ENCODE measurements at places on chromosomes 1 and 21.

GRCh38 chr1:154741741-154742495 is 128.2 kb downstream of the KCNN3 start:
- peak; percentile 60 for DNase-seq

GRCh38 chr1:20483833-20484518 is 2.0 kb downstream of the CAMK2N1 start:
- DNase-seq: no peak

GRCh38 chr1:227420147-227420546 is 101.9 kb upstream of the CDC42BPA start:
- no peak for DNase-seq

- peak; percentile 21 for DNase-seq
These were observed 104.9 kb upstream of the SNX7 start for GRCh38 chr1:98556521-98557158.

DNA sequence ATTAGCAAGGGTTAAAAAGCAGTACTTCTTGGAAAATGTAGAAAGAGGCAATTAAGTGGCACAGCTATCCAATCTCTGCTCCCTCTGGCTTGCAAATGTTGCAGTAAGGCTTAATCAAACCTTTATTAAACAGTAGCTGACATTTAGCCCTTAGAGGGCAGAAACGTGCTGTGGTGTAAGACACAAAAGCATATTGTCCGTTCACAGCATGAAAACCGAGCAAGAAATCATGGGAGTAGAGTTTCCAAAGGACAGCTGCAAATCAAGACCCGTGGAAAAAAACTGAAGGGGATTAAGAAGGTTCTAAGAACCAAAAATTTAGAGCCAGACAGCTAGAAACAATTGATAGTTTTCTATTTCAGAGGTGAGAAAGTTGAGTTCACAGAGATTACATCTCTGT is 13.1 kb downstream of the ZP4 start:
- no peak for DNase-seq

GRCh38 chr1:225962440-225962975 is 21.5 kb upstream of the LEFTY2 start:
- no peak for DNase-seq

- DNase-seq: no peak
These were observed 76.6 kb downstream of the PLPP3 start for GRCh38 chr1:56502700-56503245.

DNA sequence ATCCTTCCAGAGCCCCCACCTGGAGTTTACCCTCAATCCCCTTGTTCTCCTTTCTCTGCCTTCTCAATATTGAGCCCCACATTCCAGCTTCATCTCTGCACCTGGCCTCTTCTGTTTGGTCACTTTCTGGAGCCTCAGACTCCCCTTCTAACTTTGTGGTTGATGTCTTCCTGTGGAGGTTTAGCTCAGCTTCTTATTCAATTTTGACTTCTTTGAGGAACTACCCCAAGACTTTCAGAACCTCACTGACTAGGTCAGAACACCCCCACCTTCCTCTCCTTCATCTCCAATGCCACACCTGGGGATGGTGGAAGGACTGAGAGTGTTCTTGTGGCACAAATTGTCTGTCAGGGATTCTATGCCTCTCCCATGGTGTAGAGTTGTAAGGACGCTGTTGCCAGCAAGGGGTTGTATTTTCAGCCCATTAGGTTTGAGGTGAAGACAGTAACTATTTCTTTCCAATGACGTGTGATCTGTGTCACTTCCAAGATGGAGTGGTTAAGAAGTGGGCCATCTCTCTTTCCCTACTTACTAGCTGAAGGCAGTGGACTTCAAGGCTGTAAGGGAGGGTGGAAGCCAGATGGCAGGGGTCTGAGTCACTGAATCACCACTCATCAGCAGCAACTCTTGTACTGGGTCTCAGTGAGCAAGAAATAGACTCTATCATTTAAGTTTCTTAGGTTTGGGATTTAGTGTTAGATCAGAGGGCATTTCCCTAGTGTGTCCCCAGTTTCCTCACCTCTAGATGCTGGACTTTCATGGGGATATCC is 80.6 kb downstream of the PAPPA2 start:
- no peak for DNase-seq

DNA sequence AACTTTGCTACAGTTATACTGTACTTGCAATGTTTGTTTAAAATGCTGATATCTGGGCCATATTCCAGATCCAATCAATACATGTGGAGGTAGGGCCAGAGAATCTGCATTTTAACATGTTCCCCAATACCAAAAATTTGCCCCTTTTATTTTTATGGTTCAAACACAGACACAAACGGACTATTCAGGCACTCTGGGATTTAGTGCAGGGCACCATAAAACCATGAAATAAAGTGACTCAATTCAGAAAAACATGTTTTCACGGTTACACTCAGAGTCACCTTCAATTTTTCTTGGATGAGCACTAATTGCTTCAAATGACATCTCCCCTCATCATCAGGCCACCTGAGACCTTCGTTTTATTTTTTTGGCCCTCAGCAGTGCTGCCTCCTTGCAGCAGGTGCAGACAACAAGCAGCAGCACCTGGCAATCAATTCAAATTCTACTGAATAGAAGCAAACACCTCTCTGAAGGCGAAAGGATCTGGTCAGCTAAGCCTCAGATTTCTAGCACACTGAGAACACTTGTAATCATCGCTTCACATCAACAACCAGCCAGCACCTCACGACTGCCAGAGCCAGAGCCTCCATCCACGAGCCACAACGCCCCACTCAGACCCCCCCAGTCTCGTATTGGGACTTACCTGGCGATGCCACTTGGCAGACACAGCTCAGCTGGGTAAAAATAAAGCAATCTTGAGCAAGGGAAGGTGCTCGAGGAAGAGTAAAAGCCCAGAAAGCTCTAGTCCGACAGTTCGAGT is 1.1 kb downstream of the ERO1B start:
- no peak for DNase-seq

DNA sequence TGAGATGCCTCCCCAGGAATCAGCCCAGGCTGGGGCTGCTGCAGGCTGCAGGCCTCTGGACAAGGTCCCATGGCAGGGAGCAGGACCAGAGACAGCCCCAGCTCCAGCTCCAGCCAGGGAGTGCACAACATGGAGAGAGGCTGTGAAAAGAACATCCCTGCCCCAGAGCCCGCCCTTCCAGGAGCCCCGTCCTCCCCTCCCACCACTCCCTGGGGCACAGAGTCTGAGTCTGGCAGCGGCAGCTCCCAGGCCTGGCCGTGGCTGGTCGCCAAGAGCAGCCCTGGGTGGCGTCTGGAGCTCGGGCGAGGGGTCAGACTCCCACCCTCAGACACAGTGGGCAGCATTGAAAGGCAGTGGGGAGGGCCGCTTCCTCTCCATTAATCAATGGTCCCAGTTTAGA is 37.8 kb downstream of the MEGF6 start:
- no peak for DNase-seq

- no peak for DNase-seq
These were observed 320 bp downstream of the C1orf174 start for GRCh38 chr1:3899754-3900149.
